ENCODE measurements at places on chromosomes 2 and 18.

DNA sequence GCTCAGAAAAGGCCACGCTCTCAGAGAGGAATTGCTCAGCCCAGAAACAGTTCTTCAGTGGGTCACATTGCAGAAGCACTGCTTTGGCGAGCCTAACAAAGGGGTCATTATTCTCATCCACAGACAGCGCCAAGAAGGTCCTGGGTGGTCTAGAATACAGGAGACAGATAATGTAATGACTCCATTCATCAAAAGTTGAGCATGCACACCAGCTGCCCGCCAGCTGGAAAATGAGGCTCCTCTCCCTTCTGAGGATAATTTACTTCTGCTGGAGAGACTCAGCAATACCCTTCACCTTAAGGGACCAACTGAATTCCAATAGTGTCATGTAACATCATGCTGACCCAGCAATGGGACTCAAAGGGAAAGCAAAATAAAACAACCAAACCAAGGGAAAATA is 79.9 kb downstream of the TRIB2 start:
- DNase-seq: no peak

DNA sequence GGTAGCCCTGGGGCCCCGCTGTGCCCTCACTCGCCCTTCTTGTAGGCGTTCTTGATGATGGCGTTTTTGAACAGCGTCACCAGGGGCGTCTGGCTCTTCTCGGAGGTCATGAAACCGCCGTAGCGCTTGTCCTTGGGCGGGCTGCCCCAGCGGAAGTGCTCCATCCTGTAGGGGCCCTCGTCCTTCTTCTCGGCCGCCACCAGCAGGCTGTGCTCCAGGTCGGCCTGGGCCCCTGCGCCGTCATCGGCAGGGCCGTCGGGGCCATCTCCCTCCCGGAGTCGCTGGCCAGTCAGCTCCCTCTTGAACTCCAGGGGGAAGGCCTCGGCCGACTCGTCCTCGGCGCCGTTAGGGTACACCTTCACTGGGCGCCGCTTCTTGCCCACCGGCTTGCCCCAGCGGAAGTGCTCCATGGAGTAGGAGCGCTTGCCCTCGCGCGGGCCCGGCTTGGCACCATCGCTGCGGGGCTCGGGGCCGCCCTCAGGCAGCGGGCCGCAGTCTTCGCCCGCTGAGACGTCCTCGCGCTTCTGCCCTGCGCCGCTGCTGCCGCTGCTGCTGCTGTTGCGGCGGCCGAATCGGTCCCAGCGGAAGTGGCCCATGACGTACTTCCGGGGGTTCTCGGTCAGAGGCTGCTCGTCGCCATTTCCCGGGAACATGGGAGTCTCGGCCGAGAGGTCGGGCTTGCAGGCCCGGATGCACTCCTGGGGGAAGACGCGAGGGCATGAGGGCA is 7.2 kb downstream of the POMC start:
- peak; percentile 53 for DNase-seq

- DNase-seq: no peak
Observed at GRCh38 chr2:240989451-240990265, 8.8 kb upstream of the SNED1 start.

DNA sequence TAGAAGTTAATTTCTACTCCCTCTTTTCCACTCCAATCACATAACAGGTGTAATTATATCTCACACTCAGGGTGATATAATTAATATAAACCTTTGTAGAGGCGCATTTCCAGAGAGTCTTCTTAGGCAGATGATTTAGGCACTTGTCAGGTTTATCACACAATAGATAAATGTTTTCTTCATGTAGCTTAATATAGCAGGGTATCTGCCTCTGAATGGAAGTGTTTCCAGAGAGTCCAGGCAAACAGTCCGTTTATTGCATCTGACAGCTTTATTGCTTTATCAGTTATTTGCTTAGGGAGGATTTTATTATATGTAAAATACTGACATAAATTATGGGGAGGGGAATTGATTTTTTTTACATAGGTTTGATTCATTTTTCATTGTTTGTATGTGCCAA is 766.3 kb downstream of the SLC4A3 start:
- DNase-seq: no peak

GRCh38 chr2:206189691-206190090 is 30.0 kb downstream of the EEF1B2 start:
- DNase-seq: no peak

GRCh38 chr2:146701183-146701582 is 1143.6 kb upstream of the ACVR2A start:
- DNase-seq: no peak

GRCh38 chr2:45130736-45131135 is 121.5 kb upstream of the SIX2 start:
- DNase-seq: no peak

DNA sequence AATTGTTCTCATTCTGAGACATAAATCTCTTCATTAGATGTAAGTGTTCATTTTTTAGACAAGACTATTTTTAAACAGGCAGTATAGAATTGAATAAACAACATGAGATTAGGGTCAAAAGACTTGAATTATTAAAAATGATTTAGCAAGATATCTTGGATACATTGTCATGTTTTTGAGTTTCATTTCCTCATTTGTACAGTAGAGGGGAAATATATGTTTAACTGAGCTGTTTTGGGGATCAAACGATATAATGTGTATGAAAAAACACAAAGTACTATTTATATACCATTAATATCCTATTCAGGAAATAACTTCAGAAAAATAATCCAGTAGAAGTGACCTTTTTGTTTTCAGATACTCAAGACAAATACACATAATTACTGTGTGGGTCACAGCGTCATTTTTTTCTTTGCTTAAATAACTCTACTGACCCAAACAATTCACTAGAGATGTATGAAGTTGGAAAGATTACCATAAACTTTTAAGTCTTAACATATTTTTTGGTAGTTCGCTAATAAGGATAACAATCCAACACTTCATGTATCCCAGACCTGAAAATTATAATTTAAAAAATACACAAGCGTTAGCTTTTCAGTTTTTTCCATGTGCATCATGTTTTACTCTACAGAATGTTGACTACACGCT is 896 bp upstream of the ASXL3 start:
- DNase-seq: no peak

DNA sequence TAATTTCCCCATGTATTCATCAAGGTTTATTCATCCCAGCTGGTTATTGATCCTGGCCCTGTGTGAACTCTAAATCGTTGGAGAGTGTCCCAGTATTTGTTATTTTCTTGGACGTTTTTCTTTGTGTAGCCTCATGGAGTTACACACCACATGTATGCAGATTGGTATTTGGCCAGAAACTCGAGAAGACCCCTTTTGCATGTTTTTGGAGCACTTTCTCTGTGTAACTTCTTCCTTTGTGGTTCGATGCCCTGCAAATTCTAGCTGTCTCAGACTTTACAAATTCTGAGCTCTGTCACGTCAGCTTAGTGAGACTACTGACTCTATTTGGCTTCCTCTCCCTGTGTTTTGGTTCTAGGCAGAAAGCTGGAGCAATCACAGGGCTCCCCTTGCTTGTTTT is 198.7 kb downstream of the MCFD2 start:
- no peak for DNase-seq

DNA sequence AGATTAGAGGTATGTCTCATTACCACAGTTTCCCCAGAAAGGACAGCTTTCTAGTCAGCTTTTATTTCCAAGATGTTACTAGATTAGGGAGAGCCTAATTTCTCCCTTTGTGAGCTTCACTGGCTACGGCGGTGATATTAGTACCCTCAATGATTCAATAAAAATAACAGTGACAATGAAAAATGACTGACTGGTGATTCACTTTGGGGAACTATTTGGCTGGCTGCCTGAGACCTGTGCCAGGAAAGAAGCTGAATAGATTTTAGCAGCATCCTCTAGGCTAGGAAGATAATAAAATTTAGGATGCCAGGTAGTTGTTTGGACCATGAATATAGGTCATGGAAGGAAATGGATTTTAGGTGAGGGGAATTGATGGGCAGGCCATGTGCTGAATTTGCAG is 178.7 kb downstream of the FMNL2 start:
- DNase-seq: no peak

DNA sequence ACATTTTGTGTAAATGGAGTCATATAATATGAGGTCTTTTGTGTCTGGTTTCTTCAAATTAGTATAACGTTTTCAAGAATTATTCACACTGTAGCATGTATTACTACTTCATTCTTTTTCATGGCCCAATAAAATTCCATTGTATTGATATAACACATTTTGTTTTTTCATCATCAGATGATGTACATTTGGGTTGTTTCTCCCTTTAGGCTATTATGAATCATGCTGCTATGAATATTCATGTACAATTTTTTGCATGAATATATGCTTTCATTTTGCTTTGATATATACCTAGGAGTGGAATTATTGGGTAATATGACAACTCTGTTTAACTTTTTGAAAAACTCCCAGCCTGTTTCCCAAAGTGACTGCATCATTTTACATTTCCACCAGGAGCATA is 220.2 kb downstream of the NR4A2 start:
- no peak for DNase-seq

DNA sequence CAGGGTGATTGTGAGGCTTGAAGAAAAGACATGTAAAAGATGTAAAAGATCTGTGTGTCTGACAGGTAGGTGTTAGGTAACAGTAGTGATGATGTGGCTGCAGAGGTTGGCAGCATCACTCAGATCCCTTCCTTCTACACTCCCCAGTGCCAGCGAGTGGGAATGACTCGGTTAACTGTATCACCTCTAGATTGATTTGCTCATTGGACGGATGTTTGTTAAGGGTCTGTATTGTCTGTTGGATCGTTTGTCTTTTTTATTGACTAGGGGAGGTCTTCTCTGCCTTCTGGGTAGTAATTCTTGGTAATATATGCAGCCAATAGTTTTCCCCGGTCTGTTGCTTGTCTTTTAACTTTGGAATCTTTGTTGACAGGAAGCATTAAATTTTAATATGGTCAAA is 44.8 kb upstream of the CNGA3 start:
- DNase-seq: no peak

DNA sequence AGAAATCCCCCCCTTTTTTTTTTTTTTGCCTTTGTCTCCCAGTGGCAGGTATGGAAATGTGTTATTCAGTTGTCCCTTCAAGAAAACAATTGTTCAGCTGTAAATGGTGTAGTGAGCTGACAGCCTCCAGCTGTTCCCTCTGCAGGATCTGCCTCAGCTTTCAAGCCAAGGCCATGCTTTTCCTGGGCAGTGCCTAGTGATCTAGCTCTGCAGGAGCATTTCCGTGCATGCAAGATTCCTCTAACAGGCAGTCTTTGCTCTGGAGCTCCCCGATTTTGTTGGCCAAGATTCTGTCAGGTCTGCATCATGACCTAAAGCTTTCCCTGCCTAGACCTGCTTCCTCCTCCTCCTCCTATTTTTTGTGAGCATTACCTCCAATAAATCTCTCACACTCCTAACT is 300.7 kb upstream of the UBE2E3 start:
- no peak for DNase-seq

DNA sequence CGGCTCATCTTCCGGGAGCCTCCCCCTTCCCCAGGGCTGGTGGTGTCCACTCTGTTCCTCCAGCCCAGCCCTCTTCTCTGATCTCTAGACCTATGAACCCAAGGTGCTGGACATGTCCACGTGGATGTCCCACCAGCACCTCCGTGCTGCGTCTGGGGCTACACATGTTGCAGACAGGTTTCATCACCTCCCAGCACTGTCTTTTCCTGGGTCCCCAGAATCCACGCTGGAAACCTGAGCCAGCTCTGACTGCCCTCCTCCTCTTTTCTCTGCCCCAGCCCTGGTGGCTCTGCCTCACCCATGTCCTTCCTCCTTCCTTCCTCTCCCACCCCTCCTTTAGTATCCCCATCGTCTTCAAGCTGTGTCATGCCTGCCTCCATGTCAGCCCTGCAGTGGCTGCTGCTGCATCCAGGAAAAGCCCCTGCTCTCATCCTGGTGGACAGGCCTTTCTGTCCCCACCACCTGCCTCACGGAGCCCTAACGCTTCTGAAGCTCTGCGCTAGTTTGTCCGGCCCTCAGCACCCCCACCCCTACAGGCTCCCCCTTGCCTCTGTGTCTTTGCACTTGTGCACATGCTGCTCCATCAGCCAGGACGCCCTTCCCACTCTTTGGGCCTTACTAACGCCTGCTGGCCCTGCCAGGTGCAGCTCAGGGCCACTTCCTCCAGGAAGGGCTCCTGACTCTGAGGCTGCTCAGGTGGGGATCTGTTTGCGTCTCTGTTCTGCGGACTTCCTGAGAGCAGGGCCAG is 105.9 kb downstream of the DYSF start:
- no peak for DNase-seq

DNA sequence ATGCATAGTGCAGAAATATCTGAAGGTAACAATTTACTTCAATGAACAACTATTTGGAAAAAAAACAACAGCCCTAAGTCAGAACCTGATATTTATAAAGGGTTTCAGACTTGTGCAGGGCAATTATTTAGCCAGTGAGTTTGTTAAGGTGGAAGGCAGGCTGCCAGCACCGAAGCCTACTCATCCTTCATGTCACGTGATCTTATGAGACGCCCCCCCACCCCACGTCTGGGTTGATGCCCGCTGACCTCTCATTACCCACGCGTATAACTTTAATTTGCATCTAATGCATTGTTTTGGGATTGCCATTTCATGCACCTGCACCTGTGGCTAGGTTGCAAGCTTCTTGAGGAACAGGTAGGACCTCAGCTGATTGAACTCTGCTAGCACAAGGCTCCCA is 52.9 kb downstream of the MMADHC start:
- DNase-seq: no peak

DNA sequence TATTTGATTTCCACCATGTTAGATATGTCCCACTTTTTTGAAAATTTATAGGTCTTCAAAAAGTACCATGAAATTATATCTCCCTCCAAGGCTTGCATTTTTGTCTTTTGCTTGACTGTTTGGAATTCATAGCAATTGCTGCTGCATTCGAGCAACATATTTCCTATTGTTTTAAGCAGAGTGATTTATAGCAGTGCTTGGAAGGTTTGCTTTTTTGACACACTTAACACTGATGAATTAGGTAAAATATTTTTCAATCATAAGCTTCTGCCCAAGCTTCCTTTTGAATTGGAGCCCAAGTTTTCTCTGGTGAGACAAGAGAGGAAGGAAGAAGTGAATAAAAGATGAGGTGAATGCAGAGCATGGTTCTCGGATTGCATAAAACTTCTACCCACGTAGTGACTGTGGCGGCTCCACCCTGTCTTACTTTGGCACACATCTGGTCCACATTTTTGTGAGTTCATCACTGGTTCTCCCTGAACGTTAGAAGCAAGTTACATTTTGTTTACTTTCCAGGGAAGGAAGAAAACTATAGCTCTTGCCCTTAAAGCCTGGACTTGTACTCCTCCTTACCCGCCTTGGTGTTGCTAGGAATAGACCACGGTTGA is 667.0 kb downstream of the TSN start:
- no peak for DNase-seq

GRCh38 chr18:42264497-42264896 is 309.5 kb downstream of the PIK3C3 start:
- DNase-seq: no peak

DNA sequence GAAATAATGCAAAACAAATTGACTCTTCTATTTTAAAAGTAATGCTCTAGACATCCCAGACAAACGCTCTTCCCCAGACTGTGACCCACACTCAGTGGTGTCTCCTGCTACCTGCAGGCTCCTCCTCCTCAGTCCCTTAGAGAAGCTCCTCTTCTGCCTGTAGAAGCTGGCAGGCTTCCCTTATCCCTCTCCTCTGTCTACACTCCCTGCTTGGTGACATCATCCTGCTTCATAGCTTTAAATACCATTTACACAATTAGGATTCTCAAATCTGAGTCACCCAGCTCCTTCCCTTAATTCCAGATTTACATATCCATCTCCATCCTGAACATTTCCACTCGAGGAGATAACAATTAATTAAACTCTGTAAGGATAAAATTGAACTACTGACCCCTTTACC is 167.9 kb downstream of the FBXO15 start:
- DNase-seq: no peak

- DNase-seq: no peak
Observed at GRCh38 chr18:5444269-5444668, 99.5 kb downstream of the EPB41L3 start.
